G401 (cell line): ENCODE measurements at places on chromosomes 1 and 21. TPM values are rescaled to one million over a fixed set of nuclear protein-coding genes. Genes with fewer than 3 reads are reported as not detected.

- no peak for DNase-seq
Observed at GRCh38 chr21:32768530-32768929, 3.0 kb downstream of the PAXBP1 start.

The NES gene
- 170 and 183 TPM in 2 replicates for total RNA-seq

DNA sequence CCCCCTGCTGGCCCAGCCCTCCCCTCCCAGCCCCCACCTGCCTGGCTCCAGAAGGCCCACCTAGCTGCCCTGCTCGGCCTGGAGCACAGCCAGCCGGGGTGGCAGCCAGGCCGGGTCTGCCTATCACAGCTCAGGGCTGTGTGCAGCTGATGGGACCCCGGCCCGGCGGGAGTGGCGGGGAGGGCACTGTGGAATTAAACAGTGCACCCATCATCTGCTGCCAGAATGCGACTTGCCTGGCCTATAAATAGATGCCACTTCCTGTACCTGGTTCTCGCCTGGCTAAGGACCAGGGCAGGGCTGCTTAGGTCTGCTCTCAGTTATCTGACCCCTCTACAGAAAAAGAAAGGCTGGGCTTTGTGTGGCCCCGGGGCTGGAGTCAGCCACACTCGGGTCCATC lies 98.2 kb upstream of the VAMP3 start:
- DNase-seq = no peak

The KRTAP12-2 gene
- total RNA-seq = not detected in 2 replicates

DNA sequence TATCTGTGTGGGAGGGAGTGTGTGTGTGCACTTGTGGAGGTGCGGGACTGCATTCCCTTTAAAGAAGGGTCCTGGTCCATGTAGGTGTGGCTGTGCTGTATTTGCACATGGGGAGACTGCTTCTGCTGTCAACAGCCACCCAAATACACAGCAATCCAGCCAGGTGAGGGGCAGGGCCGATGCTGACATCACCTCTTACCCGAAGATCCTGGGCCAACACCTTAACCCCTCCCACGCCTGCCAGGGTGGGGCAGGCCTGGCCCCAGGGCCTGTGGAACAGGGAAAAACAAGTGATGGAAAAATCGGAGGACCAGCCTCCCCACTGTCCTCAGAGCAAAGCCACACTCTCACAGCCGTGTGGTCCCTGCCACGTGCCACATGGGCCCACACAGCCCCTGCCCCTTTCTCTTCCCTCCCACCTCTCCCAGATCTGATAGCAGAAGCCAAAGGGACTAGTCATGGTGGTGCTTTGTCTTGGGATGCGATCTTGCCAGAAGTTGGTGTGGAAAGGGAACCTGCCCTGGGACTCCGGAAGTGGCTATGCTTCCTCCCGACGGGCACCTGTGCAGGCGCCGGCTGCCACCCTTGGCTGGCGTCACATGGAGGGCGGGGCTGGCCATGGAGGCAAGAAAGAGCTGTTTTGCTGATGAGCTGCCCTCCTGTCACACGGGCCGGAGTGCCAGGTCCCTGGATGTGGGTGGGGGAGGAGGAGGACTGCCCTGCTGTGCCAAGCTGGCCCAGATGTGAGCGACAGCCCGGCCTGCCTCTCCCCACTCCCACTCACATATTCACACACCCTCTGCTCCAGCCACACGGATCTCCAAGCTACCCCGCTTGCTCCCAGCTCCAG lies 7.8 kb upstream of the CASZ1 start:
- DNase-seq = no peak

DNA sequence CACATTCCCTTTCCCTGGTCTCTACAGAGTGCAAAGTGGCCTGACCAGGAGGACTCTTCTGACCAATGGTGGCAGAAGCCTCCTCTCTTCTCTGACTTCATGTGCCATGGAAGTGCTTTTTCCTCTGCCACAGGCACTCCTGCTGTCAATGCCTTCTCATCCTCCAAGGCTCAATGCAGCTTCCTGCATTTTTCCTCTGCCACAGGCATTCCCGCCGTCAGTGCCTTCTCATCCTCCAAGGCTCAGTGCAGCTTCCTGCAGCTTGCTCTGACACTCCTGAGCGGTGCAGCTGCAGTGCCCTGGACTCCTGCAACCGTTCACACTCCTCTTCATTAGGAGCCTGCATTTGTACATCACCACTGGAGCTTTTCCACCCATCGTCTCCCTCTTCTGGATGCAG lies 4.7 kb upstream of the ADARB1 start:
- DNase-seq = no peak
